Aorta (tissue), 5 donors: ENCODE measurements at places on chromosomes 16 and 17. TPM values are rescaled to one million over a fixed set of nuclear protein-coding genes. Genes with fewer than 3 reads are reported as not detected.

The KCNJ18 gene
- total RNA-seq, result not detected

The FOXN1 gene
- total RNA-seq, result not detected

The KRT12 gene
- not detected for total RNA-seq

The TBC1D28 gene
- total RNA-seq, result not detected

The CHST4 gene
- total RNA-seq, result not detected

The CD300C gene
- 2.2 TPM for total RNA-seq

The TEX14 gene
- 0.24 TPM for total RNA-seq

The NHLRC4 gene
- total RNA-seq, result 0.52 TPM

The NPTX1 gene
- 0.45 TPM for total RNA-seq

The SAMD14 gene
- total RNA-seq, result 12.6 TPM

The CD79B gene
- 5.1 TPM for total RNA-seq

The COG4 gene
- total RNA-seq, result 35.7 TPM

The DYNLL2 gene
- total RNA-seq, result 29.3 TPM

The CYB5B gene
- total RNA-seq, result 45.8 TPM

The SLC5A2 gene
- total RNA-seq, result 0.24 TPM

The TMC7 gene
- 1.4 TPM for total RNA-seq

The MAFG gene
- total RNA-seq, result 38.6 TPM

The HBZ gene
- total RNA-seq, result not detected

The TBX21 gene
- total RNA-seq, result 0.99 TPM

The SPATA32 gene
- total RNA-seq, result not detected

The MVP gene
- total RNA-seq, result 138 TPM

The CIBAR2 gene
- total RNA-seq, result not detected

The RAB11FIP4 gene
- 0.94 TPM for total RNA-seq

The TMEM92 gene
- 1.4 TPM for total RNA-seq
